ENCODE measurements at places on chromosomes 12 and 14.
A peak's percentile ranks its signal among the peaks of the same experiment; 100 is the strongest.

DNA sequence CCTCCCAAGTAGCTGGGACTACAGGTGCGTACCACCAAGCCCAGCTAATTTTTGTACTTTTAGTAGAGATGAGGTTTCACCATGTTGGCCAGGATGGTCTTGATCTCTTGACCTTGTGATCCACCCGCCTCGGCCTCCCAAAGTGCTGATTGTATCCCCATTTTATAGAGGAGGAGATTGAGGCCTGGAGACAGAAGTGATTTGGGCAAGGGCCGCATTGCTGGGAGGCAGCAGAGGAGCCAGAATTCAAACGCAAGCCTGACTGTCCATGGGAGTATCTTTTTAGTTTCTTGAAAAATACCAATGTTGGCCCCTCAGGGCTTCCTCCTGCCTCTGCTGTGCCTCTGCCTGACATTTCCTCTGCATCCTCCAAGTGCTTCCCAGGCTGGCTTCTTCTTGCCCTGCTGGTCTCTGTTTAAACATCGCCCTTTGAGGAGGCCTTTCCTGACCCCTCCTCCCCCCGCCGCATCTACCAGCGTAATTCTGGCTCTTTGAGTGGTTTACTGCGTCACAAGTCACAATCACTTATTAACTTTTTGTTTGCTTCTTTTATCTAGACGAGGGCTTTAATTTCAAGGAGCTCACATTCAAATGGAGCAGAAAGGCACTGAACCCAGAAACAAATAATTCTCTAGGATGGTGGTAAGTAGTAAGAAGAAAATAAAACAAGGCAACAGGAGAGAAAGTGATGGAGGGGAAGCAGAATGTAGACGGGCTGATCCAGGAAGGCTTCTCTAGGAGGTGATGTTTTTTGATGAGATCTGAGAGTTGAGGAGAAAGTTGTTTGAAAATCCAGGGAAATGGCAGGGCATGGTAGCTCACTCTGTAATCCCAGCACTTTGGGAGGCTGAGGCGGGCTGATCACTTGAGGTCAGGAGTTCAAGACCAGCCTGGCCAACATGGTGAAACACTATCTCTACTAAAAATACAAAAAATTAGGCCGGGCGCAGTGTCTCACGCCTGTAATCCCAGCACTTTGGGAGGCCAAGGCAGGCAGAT lies 91.0 kb upstream of the MED13L start:
- peak; percentile 65 for DNase-seq

GRCh38 chr12:85466890-85467289 lies 186.9 kb downstream of the ALX1 start:
- DNase-seq, result no peak

DNA sequence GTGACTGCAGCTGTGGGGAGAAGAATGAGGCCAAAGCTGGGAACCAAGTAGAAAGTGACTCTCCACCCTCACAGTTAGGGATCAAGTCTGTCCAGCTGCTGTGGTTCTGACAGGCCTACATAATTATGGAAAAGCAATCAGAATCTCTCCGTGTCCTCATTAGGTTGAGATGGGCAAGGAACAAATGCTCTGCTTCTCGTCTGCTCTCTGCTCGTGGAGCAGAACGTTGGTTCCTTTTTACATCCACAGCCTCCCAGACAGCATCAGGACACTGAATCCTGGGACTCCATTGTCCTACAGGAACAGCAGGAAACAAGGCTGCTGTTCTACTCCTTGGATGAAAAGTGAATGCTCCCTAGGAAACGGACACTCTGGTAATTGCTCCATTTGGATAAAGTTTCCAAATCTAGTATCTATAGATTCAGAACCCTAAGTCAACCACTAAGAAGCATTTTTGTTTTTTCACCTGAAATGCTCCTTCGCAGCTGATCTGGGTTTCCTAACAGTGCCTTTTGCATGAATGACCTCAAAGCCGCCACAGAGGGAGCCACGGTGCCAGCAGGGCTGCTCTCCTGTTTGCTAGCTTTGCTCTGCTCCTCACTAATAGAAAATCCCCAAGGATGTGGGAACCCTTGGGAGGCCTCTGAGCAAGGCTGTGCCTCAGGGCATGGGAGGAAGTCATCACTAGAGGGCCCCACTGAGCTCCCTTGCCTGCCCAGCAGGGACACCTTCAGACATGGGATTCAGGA lies 102.0 kb downstream of the EGLN3 start:
- DNase-seq, result peak; percentile 88

GRCh38 chr12:77777274-77777673 lies 53.4 kb upstream of the NAV3 start:
- DNase-seq, result no peak

DNA sequence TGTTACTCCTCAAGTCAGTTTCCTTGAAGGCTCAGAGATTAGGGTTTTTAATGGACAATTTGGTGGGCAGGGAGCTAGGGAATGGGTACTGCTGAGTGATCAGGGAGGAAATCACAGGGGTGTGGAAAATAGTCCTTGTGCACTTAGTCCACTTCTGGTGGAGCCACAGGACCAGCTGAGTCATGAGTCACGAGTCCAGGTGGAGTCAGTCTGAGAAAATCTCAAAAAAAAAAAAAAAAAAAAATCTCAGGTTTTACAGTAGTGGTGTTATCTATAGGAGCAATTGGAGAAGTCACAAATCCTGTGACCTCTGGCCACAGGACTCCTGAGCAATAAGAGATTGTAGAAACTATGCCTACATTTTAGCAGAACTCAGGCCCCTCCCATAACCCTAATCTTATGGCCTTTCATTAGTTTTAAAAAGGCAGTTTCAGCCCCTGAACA lies 28.2 kb upstream of the AMN1 start:
- DNase-seq, result no peak

GRCh38 chr12:48486261-48486660 lies 4.0 kb downstream of the C12orf54 start:
- DNase-seq, result no peak

DNA sequence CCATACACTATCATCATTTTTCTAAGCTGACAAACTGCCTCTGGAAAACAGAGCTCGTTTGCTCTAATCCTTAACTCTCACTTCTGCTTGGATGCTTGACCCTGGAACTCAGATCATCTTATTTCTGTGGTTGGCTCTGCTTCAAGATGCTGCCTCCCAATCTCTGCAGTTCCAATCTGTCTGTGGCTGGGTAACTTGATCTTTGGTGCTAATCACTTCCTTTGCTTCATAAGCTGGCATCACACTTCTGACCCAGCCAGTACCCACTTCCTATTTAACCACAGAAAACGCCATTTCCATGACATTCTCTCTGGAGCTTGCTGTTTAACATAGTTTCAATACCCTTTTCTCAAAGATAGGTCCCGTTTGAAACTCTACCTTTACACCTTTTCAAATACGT lies 254.2 kb downstream of the ACSS3 start:
- no peak for DNase-seq

- no peak for DNase-seq
Measured at GRCh38 chr12:103128862-103129501, 171.5 kb downstream of the ASCL1 start.

All from ecto neural progenitor cell (in vitro differentiated cells).